ENCODE measurements at places on chromosomes 4 and X.

DNA sequence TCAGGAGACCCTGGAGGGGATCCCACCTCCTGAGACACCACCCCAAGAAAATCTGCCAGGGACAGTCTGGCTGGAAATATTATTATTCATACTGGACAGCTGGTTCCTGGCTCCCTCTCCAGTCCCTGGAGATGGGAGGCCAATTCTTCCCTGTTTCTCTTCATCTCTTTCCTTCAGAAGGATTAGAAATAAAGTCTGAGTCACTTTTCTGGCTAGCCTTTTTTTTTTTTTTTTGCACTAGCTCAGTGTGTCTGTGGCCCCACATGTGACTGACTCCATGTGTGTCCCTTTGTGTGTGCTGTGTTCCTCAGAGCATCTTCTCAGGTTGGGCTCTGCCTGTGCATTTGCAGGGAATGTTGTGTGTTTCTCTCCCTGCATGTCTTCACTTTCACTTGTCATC lies 1.8 kb upstream of the FRMPD3 start:
- no peak for DNase-seq

- no peak for DNase-seq
Observed at GRCh38 chr4:31370866-31371465, 650.8 kb downstream of the PCDH7 start.

DNA sequence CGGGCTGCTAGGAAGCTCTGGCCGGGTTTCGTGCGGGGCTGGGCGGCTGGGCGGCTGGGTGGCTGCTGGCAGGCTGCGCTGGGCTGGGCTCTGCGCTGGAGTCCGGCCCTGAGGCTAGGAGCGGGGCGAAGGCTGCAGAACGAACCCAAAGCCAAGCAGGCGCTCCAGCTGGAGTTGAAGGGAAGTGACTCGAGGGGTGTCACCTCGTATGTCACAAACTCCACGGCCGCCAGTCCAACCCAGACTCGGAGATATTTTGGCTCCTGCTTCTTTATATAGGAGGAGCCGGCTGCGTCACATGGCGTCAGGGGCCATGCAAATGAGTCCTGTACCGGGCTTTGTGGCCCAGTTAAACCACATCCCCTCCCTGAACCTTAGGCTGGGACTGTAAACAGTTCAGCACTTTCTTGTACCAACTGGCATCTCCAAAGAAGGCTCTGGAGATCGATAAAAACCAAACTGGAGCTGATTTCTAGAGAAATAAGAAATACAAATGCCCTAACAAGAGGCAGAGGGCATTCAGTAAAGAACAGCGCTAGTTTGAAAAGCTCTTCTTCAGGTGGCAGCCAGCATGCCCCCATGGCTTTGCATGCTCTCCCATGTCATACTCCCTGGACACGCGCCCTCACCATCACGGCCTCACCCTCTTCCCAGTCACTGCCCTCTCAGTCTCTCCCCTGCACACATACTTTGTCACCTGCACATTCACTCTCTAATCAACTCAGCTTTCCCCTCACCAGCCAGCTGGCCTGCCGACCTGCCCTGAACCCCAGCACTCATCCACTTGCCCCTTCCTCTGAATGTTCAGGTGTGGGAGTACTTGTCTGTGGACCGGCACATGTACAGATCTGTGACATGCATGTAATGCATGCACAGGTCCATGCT lies 58.5 kb downstream of the TSC22D3 start:
- DNase-seq: peak; percentile 77

- no peak for DNase-seq
Observed at GRCh38 chrX:103519389-103519788, at the start of gene RAB40A. Gene RAB40A (minus strand): TSS chrX:103519489. CDS start chrX:103500756, 18,733 bp downstream.

- no peak for DNase-seq
Observed at GRCh38 chrX:23271026-23271425, 63.6 kb upstream of the PTCHD1 start.

DNA sequence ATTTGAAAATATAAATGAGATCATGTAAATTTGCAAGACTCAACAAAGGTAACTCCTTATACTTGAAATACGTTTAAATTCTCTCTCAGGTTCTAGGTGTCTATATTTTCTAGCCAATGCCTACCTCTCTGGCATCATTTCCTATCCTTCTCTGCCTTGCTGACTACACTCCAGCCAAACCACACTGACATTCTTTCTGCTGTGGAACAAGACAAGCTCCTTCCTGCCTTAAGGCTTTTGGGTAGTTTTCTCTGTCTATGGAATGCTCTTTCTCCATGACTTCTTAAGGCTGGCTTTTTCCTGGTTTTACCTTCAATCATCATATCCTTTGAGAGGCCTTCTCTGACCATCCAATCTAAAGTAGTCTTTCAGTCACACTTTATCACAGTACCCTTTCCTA lies 201.0 kb downstream of the SPRY1 start:
- DNase-seq: no peak

GRCh38 chrX:151009582-151009981 lies 26.4 kb downstream of the HMGB3 start:
- no peak for DNase-seq

- DNase-seq: no peak
Observed at GRCh38 chr4:141416219-141416618, 195.5 kb downstream of the ZNF330 start.

DNA sequence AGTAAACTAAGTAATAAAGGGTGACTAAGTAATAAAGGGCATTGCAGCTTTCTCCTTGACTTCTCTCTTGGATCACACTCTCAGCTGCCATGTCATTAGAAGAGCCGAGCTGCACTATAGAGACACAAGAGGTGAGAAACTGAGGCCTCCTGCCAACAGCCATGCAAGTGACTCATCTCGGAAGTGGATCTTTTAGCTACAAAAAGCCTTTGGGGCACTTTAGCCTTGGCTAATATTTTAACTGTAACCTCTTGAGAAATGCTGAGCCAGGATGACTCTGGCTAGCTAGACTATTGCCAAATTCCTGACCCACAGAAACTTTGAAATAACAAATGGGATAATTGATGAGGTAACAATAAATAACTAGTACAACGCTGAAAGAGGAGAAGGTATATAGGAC lies 1.5 kb upstream of the NEIL3 start:
- no peak for DNase-seq

- no peak for DNase-seq
Observed at GRCh38 chr4:117596917-117597480, 437.3 kb upstream of the NDST3 start.

DNA sequence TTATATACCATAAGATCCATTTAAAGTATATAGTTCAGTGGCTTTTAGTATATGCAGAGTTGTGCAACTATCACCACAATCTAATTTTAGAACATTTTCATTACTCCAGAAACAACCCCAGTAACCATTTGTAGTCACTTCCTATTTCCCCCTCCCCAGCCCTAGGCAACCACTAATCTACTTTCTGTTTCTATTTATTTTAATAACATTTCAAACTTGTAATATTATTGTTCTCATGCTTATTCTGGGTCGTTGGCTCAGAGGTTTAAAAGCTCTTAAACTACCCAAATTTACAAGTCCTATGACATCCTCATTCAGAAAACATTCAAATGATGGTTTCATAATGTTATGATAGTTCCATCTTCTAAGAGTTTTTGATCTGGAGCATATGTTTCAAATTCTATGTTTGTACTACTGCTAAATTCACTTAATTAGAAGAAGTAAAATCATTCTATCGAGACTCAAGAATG lies 18.4 kb downstream of the XIAP start:
- no peak for DNase-seq

GRCh38 chr4:69896530-69897116 lies 34.2 kb upstream of the CSN1S1 start:
- no peak for DNase-seq

Data from activated CD4-positive, alpha-beta T cell treated with anti-CD3 and anti-CD28 coated beads, Interleukin-2, amount 50 U/mL, for 4 hours (primary cell).